ENCODE measurements at places on chromosomes 12 and 14.

GRCh38 chr12:66050283-66050576 is 80.3 kb downstream of the LLPH start:
- no peak for DNase-seq

DNA sequence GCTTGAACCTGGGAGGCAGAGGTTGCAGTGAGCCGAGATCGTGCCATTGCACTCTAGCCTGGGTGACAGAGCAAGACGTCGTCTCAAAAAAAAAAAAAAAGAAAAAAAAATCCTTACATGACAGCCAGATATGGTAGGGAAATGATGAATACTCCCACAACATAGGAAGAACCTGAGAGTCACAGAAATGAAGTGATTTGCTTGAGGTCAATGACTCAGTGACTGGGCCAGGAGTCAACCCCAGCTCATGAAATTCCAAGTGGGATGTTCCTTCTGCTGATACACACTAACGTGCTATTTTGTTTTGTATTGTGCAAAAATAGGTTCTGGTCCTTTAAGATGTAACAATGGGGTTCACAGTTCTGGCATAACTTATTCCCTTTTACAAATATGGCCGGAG is 9.0 kb downstream of the RHOF start:
- DNase-seq: no peak

DNA sequence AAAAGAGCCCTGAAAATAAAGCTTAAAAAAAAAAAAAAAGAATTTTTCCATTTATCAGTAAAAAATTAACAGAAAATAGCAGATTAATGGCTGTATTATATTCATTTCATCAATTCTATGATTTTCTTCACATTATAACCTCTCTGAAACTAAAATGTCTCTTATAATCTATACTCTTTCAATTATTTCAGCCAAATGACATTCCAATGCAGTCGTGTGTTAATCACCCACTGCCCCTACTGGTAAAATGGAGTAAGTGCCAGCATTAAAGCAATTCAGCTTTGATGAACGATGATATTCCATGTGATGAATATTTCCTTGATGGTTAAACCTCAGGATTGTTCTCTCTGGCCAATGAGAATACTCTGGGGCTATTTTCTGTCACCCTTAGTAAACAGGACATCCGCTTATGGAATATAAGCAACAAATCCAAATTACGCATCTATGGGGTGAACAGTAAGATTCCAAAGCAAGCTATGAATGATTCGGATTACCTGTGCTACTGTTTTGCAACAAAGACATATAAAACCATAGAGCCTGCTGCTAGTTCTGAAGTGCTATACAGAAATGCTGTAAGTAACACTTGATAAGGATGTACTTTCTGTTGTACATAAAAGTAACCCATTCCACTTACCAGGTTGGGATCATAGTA is 20.3 kb upstream of the SYCP3 start:
- no peak for DNase-seq

DNA sequence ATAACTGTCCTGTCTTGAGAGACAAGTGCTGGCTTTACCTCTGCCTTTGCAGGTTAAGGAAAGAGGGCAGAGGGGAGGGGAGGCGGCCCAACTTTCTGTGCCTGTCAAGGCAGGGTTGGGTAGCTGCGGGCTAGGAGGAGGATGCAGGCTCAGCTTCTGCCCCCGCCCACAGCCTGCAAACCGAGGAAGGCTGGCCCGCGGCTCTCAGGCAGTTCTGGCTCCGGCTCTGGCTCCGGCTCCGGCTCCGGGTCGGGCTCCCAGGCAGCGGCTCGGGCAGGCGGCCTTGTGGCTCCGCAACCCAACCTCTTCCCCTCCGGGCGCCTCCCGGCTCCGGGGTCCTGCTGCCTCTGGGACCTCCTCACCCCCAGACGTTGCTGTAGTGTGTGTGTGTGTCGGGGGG is 92.9 kb downstream of the TMEM30B start:
- DNase-seq: no peak

GRCh38 chr14:65928995-65929394 is 516.5 kb downstream of the FUT8 start:
- no peak for DNase-seq

GRCh38 chr12:103422328-103422727 is 73.4 kb downstream of the C12orf42 start:
- DNase-seq: no peak

GRCh38 chr12:88854260-88854659 is 274.0 kb upstream of the KITLG start:
- no peak for DNase-seq

DNA sequence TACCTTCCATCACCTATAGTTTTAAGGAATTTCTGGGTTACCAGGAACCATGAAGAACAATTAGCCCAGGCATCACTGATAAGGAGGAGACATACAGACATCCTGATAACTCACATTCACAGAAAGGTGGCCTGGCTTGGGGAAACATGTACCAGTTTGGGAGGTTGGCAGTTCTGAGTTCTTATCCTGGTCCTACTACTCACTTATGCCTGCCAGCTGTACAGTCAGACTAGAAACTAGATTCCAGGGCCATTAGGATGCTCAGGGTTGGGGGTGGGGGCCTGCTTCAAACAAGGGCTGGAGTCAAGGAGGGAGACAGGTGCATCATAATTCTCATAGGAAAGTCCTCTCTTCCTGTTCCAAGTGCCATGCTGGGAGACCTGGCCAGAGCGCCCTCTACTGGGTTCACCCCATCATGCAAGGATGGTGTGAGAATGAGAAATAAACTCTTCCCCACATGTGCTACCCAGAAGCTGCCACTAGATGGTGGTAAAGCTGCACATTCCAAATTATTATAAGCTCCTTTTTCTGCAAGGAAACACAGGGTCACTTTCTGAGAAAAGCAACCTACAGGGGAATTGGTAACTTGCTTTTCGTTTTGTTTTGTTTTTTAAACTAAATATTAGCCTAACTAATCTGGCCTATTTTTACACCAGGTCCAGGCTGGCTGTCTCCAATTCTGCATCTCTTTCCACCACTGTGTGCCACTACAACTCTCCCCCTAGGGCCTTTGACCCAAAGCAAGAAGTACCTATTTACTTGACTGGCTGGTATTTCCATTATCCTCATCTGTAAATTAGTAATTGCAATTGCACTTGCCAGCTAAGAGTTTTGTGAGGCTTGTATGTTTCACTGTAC is 14.5 kb downstream of the OAS2 start:
- DNase-seq: peak; percentile 52

DNA sequence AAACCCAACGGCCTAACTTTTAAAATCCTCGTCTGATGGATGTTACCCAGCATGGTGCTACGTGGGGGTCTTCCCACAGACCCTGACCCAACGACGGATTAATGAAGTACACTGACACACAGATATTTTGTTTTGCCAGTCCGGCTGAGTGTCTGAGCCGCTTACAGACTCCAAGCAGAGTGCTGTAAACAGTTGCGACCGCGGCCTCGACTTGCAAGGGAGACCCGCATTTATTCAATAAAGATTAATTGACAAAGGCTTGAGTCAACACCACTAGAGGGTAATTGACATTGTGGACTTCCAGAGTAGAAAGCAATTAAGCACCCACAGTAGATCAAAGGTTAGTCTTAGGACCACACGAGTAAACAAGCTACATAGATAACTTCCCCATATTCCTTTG is 1042.4 kb downstream of the AACS start:
- DNase-seq: no peak

GRCh38 chr14:78319887-78320635 is 149.9 kb downstream of the NRXN3 start:
- DNase-seq: no peak

GRCh38 chr12:93738199-93739058 is 61.3 kb downstream of the CRADD start:
- DNase-seq: no peak

GRCh38 chr12:66441905-66442559 is 139.7 kb downstream of the HELB start:
- DNase-seq: no peak

GRCh38 chr12:51846911-51847642 is 1.4 kb downstream of the FIGNL2 start:
- no peak for DNase-seq

DNA sequence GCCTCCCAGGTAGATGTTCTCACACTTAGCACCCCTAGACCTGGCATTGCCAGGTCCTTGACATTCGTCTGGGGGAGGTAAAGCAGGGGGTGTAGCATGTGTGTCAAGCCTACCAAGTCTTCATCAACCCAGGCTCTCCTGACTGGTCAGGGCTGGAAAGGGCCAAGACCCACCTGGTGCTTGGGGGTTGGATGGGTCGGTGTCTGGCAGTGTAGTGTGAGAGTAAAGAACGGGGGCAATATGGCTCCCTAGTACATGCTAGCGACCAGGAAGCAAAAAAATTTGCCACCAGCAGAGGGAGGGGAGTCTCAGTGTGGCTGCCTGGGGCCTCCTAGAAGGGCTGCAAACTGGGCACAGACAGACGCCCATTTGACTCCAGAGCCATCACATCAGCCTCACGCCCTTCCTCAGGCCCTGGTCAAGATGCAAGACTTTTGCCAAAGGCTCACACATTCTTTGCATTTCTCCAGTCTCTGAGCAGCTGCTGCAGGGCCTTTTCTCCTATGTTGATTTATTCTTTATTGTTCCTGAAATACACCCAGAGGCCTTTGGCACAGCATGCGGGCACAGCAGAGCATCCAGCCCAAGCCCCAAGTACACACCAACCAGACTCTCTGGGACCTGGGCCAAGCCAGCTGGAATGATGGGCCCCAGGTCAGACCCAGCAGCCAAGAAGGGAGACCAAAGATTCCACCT is 38.3 kb upstream of the PNMA1 start:
- no peak for DNase-seq

- DNase-seq: no peak
Measured at GRCh38 chr12:43162138-43162537, 389.9 kb downstream of the ADAMTS20 start.

- DNase-seq: no peak
Measured at GRCh38 chr12:131230340-131231031, 276.8 kb downstream of the ADGRD1 start.

DNA sequence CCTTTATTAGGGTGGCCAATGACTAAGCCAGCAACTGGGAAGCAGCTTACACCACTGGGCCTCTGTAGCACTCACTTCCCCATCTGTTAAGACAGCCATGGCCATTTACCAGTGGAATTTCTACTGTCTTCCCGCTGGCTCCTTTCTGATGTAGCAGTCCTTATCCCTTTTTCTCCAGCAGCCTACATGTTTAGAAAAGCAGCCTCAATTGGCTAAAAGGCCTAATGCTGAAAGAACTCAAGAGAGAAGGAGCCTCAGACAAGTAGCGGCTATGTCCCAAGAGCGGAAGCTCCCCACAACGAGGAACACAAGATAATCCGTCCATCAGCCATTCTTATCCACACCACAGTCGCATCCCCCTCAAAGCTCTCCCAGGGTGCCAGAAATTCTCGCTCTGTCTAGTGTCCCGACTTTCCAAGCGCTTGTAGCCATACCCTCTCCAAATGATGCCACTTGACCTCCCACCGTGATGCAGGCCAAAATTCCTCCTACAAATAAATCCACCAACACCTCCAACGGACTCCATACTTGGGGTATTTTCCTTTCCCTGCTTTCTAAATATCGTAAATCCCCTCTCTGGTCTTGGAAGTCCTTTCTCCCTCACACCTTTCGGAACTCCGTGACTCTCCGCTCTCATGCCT is 624 bp downstream of the M6PR start:
- no peak for DNase-seq

DNA sequence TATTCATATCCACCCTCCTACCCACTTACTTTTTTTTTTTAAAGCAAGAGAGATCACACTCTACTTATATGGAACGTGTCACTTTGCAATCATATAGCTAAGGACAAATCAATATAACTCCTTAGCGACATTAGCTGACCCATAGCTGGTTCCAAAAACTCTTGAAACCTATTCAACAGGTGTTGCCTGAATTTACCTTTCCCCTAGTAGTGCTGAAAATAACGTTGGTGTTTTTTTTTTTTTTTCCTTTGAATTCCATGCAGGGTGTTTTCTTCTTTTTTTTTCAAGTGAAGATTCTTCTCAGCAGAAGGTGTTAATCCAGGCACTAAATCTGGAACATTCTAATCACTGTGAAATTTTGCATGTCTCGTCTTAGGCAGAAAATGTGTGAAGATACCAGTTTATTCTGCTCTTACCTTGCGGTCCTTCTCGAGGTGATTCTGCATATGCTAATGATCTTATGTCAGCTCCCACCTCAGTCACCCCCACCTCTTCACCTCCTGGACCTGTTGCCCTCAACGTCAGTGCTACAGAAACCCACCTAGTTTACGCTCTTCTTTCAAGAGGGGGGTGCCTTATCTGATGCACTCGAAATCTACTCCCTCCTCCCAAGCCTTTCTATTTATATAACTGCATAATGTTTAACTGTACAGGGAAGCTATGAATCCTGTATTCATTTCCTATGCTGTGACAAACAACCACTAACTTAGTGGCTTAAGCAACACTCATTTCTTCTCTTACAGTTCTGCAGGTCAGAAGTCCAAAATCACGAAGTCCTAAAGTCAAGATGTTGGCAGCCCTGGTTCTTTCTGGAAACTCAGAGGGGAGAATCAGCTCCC is 7.1 kb upstream of the VPS37B start:
- no peak for DNase-seq

GRCh38 chr12:64184216-64184615 is 37.9 kb downstream of the KICS2 start:
- no peak for DNase-seq

DNA sequence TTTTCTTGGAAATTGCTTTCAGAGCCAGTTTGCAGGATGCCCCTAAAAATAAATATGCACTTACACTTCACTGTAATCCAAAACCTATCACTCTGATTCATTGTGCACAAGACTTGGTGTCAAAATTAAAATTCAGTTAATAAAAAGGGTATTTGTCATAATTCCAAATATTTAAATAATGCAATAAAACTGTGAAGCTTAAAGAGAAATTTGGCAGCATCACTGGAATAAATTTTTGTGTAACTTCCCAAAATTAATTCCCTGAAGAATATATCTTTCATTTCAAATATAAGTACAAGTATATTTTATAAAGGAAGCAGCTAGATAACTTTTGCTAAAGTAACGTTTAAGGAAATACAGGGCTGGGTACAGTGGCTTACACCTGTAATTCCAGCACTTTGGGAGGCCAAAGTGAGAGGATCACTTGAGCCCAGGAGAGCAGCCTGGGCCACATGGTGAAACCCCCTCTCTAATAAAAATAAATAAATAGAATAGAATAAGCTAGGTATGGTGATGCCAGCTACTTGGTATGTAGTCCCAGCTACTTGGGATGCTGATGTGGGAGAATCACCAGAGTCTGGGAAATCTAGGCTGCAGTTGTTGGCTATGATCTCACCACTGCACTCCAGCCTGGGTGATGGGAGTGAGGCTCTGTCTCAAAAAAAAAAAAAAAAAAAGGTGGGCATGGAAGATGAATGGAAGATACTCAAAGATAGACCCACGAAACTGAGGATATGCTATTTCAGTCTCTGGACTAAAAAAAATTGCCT is 233.8 kb downstream of the FBXL14 start:
- DNase-seq: no peak

- DNase-seq: no peak
Measured at GRCh38 chr12:11981121-11981733, 89.5 kb upstream of the BCL2L14 start.

- DNase-seq: no peak
Measured at GRCh38 chr12:108881953-108882352, 2.1 kb downstream of the DAO start.

- DNase-seq: no peak
Measured at GRCh38 chr12:69555461-69555860, 29.8 kb upstream of the CCT2 start.
